HS-27A (cell line): ENCODE measurements at places on chromosomes 12 and 14.

- peak; percentile 75 for DNase-seq
These were observed 165.4 kb upstream of the SSTR1 start for GRCh38 chr14:38042322-38042721.

DNA sequence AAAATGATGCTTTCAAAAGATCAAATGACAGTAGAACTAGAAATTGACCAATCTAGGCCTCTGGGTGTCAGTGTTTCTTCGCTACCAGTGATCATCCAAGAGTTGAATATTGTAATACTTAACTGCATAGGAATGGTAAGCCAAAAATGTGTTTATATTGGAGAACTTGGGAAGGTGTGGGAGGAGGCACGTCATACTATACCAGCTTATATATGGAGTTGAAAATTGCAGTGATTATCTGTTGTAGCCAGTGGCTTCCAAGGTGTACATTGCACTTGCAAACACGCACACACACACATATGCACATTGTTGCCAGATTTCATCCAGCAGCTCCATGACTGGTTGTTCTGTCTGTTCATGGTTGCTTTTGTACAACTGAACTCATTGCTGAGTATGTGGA is 36.1 kb downstream of the EID3 start:
- no peak for DNase-seq

DNA sequence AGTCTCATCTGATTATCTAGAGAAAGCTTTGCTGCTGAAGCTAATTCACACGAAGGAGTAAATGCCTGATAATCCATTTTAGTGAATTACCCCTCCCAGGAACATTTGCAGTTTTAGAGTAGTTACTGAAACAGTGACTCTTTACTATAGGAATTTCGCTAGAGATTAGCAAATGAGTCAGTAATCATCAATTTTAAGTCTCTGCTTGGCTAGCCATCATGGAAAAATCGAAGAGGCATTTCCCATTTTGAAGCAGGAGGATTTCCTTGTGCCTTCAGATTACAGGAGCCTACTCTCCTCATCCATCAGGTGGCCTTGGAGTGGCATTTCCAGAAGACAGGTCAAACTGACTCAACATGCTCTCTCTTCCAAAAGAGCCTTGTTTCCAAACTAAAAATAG is 154.5 kb downstream of the EGLN3 start:
- no peak for DNase-seq

- no peak for DNase-seq
These were observed 218.5 kb downstream of the SLC6A15 start for GRCh38 chr12:84694116-84694515.

DNA sequence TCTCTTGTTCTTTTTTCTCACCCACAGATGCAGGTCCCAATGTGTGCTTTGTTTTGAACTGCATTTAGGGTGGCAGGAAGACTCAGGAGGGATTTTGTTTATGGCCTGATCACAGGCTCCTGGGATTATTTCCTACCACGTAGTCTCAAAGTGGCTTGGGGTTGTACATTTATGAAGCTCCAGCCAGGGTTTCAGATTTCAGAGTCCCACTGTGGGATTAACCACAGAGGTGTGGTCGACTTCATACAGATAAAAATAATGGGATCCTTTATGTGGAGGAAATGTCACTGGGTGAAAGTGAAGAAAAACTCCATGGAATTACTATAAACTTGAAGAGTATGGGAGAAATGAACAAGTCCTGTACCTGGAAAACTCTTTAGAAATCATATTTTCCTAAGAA is 14.2 kb upstream of the PPP1R1A start:
- no peak for DNase-seq

DNA sequence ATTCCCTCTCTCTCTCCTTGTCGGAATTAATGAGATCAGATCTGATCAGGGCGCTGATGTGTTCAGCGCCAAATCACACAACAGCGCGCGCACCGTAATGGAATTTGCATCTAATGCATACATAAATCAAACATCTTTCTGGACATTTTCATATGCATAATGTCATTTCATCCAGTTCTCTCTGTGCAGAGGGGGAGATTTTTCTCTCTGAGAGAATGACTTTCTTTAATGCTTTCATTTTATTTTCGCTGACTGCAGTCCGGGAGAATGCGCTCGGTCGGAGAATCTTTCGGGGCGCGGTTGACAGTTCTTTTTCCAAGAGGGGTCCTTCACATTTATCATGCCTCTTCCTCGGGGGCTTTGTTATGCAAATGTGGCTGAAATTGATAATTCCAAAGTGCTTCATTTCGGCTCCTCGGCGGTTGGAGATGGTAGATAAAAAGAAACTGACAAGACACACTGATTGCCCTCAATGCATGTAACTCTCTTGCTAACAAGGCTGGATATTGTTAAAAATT is 615.9 kb downstream of the VRK1 start:
- no peak for DNase-seq

DNA sequence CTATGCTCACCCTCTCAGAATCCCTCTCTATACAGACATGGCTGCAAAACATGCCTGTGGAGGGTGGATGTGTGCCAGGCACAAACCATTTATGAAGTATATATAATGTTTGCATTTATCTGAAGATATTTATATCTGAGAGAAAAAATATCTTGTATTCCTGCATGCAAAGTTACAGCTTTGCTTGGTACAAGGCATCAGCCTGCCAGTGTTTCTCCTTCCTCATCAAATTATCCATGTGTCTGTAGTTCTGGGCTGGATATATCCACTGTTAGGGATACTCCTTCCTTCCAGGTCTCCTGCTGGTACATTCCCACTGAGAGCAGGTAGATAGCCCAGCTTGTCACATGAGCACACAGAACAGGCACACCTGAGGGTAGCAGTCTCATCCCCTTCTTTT is 12.0 kb downstream of the HOXC4 start:
- DNase-seq, result no peak

- no peak for DNase-seq
These were observed 13.9 kb upstream of the MYH7 start for GRCh38 chr14:23449314-23449713.

DNA sequence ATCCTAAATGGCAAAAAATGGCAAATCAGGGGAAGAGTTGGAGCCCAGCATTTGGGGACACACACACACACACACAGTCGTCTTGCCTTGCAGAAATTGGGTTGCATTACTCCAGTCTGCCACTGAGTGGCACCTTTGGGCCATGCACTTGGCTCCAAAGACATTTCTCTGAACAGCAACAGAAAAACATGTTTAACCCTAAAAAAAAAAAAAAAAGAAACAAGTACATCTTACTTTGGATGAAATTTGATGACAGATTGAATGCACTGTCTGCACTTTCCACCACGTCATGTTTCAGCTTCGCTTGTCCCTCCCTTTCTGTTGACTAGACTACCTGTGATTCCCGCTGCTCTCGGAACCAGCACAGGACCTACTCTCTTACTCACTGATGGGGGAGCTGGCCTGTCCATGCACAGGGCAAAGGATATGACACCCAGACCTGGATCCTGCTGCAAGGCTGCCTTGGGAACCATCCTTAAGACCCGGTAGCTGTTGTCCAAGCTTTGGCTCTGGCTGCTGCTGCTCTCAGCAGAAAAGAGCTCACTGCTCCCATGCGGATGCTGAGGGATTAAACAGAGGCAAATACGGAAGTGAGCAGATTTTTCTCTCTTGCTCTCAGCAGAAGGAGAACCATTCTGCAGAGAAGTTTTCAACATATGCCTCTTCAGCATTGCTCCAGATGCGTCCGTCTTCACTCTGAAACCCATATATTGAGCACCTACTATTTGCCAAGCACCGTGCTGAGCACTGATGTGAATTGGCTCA is 376.8 kb downstream of the DPF3 start:
- no peak for DNase-seq

DNA sequence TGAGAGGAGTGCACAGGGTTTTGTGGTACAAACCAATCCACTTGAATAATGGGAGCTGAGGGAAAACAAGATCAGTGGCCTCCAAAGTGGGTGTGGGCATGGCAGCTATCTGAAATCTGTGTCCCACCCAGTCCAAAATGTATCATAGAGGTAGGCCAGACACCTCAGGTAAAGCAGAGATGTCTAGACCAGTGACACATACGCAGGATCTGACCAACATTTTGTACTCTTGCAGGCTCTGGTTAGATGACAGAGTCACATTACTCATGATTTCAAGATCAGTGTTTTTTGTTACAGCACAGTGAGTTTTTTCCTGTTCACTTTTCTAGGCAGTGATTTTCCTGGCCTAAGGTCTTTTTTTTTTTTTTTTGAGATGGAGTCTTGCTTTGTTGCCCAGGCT is 211.8 kb downstream of the PCNX1 start:
- no peak for DNase-seq

DNA sequence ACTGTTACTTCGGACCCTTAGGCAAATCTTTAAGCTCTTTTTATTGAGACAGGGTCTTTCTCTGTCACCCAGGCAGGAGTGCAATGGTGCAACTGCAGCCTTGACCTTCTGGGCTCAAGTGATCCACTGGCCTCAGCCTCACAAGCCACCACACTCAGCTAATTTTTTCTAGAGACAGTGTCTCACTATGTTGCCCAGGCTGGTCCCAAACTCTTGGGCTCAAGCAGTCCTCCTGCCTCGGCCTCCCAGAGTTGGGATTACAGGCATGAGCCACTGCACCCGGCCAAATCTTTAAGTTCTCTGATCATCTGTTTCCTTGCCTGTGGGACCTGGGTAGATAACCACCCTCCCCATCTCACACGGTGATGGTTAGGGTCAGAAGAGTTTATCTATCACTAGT is 2.3 kb upstream of the GPX2 start:
- DNase-seq, result no peak

DNA sequence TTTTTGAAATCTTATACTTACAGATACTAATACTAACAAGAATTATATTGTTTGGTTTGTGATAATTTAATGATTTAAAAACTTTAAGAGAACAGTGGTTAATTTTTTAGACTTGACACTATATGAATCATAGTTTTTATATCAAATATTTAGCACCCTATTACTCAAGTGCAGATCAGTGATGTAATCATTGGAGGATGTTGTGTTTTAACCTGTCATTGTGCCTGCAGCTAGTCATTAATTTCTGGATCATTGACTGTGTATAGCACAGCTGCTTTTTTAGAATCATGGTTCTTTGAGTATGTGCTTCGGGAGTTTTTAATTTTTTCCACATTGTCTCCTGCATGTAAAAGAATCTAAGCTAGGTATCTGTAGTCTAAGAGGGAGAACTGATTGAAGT is 17.3 kb downstream of the ARID4A start:
- no peak for DNase-seq
